ENCODE measurements at places on chromosomes 6 and 20. TPM values are rescaled to one million over a fixed set of nuclear protein-coding genes. Genes with fewer than 3 reads are reported as not detected.

The PSORS1C2 gene
- total RNA-seq = not detected

The MAP7 gene
- total RNA-seq = 9.3 TPM

The PHACTR1 gene
- 0.49 TPM for total RNA-seq

The IPCEF1 gene
- 2.0 TPM for total RNA-seq

The OGFR gene
- total RNA-seq = 43.7 TPM

The RFX6 gene
- not detected for total RNA-seq

The EEF1A2 gene
- 9.8 TPM for total RNA-seq

The ZSCAN12 gene
- total RNA-seq = 5.9 TPM

The GNAS-AS1 gene
- not detected for total RNA-seq

The ADGRB3 gene
- total RNA-seq = 2.7 TPM

The OPN5 gene
- total RNA-seq = not detected

The JAG1 gene
- total RNA-seq = 185 TPM

The DEFB124 gene
- not detected for total RNA-seq

The SLC22A23 gene
- 40.5 TPM for total RNA-seq

The CST1 gene
- not detected for total RNA-seq

The EMILIN3 gene
- total RNA-seq = 5.6 TPM

The FAXC gene
- total RNA-seq = 6.6 TPM

The AKAP12 gene
- 88.1 TPM for total RNA-seq

The PSORS1C1 gene
- 9.6 TPM for total RNA-seq

The HDGFL1 gene
- not detected for total RNA-seq

The FAM83C gene
- total RNA-seq = 16.9 TPM

The GHRH gene
- not detected for total RNA-seq

The TNXB gene
- 207 TPM for total RNA-seq

The KCNK15 gene
- total RNA-seq = 1.5 TPM

The MYB gene
- total RNA-seq = 2.5 TPM

The GDAP1L1 gene
- not detected for total RNA-seq

The TNFRSF21 gene
- 30.4 TPM for total RNA-seq

The SLC29A1 gene
- 51.1 TPM for total RNA-seq

The SSTR4 gene
- not detected for total RNA-seq

The SOBP gene
- total RNA-seq = 13.3 TPM

The HLA-DPA1 gene
- 82.3 TPM for total RNA-seq

The BEND3 gene
- 2.0 TPM for total RNA-seq

The BTN1A1 gene
- total RNA-seq = not detected

The SH3BGRL2 gene
- 38.3 TPM for total RNA-seq

The MMP24OS gene
- total RNA-seq = 36.8 TPM

The LINC00237 gene
- not detected for total RNA-seq

The NNAT gene
- total RNA-seq = 8.3 TPM

The IMPG1 gene
- not detected for total RNA-seq

The PRND gene
- not detected for total RNA-seq

The ARMH2 gene
- not detected for total RNA-seq

The GMNN gene
- 13.5 TPM for total RNA-seq

The CARMIL1 gene
- total RNA-seq = 19.6 TPM

The HLA-DMB gene
- 10.3 TPM for total RNA-seq

The SLC13A3 gene
- 1.2 TPM for total RNA-seq

The FAM209A gene
- not detected for total RNA-seq

The HCRTR2 gene
- not detected for total RNA-seq

The C6orf52 gene
- total RNA-seq = not detected

The SMOC2 gene
- 22.1 TPM for total RNA-seq

The TRIM15 gene
- not detected for total RNA-seq

The XKR7 gene
- total RNA-seq = not detected

The KIAA1755 gene
- 2.7 TPM for total RNA-seq

The GPR6 gene
- total RNA-seq = not detected

The NEDD9 gene
- 45.4 TPM for total RNA-seq

The CHRNA4 gene
- 0.25 TPM for total RNA-seq

The PARD6B gene
- total RNA-seq = 4.7 TPM

The TSPO2 gene
- total RNA-seq = not detected

Measured in vagina (tissue), 2 donors.